ENCODE measurements at places on chromosomes 12 and 14.
A peak's percentile ranks its signal among the peaks of the same experiment; 100 is the strongest.

GRCh38 chr12:54977857-54978256 lies 6.7 kb downstream of the TESPA1 start:
- no peak for DNase-seq

- DNase-seq, result no peak
Observed at GRCh38 chr12:12546314-12546772, 16.3 kb downstream of the DUSP16 start.

DNA sequence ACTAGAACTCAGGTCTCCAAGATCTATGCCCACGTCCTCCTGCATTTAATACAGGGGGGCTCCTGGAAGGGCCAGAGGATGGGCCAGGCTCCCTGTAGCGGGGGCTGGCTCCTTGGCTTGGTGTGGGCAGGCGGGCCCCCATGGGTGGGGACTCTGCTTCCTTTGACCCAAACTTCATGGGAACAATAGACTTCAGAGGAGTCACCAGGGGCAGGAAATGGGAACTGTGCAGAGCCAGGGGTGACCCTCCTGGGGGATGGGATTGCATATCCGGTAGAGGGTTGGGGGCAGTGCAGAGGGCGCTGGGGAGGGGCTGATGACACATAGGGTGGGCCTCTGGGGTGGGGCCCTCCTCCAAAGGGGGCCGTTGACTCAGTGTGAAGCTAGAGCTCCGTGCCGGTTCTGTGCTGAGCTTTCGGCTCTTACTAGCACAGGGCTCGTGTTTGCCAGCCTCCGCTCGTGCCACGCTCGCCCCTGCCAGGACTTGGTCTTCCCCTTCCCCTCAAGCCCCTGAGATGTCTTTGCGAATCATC lies 4.6 kb downstream of the TEAD4 start:
- DNase-seq, result peak; percentile 87

DNA sequence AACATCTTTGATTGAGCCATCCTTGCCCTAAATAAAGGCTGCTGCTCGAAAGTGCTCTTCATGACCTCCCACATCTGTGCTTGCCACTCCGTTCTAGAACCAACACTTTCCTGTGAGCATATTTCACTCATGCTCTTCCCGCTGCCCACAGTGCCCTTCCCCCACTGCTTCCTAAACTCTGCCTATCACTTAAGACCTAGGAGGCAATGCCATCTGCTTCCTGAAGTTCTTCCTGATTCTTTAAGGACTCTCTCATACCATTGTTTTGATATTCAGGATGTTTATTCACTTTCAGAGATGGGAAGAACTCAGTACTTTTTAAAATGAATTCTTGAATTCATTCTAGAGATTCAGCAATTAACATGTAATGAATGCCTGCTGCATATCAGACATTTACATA lies 49.9 kb downstream of the ZFYVE21 start:
- no peak for DNase-seq

DNA sequence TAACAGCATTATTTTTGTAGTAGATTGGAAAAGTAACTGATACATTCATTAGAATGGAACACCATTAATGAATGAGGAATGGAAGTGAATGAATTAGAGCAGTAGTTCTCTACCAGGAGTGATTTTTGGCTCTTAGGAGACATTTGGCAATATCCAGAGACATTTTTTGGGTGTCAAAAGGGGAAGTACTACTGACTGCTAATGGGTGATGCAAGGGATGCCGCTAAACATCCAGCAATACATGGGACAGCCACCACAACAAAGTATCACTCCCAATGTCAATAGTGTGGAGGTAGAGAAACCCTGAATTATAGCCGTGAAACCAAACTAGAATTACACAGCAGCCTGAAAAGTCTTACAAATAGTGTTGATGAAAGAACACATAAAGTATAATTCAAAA lies 1.5 kb downstream of the CHURC1 start:
- no peak for DNase-seq

DNA sequence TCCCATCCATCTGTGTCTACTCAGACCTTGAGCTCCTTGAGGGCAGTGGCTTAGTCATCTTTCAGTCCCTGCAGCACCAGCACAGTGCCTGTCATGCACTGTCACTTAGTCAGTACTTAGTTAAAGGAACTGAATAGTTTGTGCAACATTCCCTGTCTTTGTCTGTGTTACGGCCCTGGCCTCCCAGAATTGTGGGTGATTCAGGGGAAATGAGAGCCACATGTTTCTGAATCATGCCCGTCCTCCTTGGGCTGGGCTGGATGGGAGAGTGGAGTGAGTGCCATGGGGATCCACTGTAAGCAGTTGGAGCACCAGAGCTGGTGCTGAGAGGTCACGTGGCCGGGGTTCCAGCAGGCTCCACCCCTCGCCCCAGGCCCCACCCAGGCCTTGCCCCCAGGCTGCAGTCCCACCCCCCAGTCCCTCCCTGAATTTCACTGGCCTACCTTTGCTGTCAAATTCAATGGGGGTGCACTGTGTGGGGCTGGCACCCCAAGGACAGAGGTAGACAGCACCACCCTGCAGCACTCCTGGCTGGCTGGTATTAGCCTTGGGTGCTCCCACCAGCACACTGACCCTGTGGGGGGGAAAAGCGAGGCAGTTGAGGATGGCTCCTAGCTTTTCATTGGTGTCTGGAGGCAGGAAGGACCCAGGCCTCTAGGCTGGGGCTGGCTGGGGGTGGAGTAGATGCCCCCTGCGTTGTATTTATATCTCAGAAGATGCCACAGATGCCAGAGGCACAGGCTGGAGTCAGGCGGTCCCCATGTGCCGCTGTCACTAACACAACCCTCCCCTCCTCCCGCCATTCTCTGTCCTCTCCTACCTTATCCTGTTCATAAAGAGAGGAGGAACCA lies 7.5 kb downstream of the ITGA5 start:
- DNase-seq, result peak; percentile 90

DNA sequence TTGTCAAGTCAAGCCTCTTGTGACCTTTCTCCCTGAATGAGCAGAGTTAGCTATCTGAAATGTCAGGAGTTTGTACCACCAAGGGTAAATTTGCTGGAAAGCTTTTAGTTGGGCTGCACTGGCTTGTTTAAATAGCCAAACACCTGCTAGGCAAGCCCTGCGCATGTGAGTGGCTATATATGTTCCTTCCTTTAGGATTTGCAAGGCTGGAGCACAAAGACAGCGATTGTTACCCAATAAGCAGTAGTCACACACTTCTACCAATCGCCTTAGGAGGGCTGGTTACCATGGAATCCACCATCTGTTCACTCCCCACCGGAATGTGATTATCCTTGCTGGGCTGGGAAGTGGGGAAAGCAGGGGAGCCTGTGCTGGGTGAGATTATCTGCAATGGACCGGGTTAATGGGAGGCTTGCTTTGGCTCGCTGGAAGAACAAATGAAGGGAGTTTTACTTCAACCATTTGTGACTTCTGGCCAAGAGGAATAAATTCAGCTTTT lies 102.5 kb downstream of the FGD4 start:
- DNase-seq, result peak; percentile 98

- DNase-seq, result no peak
Observed at GRCh38 chr12:46158501-46158900, 110.3 kb downstream of the SLC38A1 start.

DNA sequence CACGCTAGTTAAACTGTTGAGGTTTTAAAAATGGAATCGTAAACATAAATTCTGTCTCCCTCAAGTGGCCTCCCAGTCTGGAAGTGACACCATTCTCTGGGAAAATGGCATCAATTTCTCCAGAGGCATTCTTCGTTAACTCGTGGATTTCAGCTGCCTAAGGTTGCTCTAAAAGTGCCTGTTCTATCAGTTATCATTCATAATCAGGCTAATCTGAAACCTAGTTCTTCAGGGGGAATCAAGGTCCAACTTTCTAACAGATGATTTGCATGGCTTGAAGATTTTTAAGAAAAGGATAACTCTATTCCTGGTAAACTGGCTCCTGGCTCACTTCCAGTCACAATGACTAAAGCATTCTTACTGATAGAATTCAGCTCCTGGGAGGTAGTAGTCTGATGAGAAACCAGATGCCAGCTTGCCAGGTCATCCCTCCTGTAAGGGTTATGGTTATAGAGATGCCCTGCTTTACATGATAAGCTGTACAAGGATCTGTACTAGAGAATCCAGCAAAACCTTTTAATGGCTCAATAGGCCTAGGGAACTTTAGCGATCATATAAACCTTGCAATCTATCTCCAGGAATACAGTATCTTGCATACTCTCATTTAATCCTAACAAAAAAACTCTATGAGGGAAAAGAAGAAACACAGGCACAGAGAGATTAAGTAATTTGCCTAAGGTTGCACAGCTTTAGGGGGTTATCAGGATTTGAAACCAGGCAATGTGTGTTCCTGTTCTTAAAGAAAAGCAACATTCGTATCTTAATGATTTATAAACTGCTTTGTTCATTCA lies 1.5 kb downstream of the L3HYPDH start:
- DNase-seq, result peak; percentile 56

- no peak for DNase-seq
Observed at GRCh38 chr14:68271913-68272391, 452.4 kb downstream of the RAD51B start.

DNA sequence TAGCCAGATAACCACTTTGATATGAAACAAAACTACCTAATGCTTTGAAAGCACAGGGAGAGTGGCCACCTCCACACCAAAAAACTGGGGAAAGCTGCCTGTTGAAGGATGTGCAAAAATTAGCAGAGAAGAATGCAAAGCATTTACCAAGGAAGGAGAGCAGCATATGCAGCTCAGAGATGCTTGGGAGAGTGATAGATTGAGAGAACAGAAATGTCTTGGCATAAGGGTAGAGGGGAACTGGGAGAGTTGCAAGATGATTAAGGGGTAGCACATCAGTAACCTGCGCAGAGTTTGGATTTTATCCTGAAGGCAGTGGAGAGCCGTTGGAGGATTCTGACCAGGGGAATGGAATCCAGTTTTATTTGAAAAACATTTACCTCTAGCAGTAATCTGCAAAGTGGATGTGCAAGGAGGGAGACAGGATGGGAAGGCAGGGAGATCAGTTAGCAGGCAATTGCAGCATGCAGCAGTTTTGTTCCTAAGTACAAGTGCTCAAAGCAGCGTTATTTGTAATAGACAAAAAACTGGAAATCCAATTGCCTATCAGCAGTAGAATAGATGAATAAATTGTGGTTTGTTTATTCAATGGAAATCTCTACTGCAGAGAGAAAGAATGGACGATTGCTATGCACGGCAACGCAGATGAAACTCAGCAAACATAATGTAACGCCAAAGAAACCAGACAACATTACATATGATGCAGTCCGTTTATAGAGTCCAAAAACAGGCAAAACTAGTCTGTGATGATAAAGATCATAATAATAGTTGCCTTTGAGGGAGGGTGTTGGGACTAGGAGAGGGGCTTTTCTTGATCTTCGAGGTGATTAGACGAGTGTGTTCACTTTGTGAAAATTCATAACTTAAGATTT lies 81.5 kb downstream of the BHLHE41 start:
- no peak for DNase-seq

- DNase-seq, result no peak
Observed at GRCh38 chr12:62522984-62523383, 56.4 kb downstream of the MON2 start.

DNA sequence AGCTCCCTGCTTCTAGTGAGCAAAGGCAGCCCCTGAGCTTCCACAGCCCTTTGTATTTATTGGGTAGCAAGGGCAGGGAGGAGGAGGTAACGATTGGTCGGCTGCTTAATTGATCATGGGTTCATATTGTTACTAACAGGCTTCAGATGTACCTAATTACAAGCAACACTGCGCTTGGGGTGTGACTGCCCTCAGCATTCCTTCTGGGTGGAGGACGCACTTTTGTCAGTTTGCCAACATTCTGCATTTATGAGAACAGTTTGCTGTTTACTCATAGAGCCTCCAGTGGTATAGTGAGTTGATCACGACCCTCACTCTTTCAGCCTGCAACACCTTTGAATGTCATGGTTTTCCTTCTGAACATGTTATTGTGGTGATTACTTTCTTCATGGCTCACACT lies 9.6 kb downstream of the TSHR start:
- DNase-seq, result no peak

DNA sequence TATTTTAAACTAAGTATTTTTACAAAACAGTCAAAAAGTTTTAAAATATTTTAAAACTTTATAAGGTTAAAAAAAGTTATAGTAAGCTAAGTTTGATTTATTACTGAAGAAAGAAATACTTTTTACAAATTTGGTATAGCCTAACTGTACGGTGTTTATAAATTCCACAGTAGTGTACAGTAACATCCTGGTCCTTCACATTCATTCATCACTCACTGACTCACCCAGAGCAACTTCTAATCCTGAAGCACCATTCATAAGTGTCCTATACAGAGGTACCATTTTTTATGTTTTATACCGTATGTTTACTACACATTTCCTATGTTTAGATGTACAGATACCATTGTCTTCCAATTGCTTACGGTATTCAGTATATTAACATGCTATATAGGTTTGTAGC lies 170.0 kb downstream of the KLHL28 start:
- DNase-seq, result no peak

- DNase-seq, result no peak
Observed at GRCh38 chr14:71773898-71774481, 158.2 kb upstream of the RGS6 start.

GRCh38 chr14:105701456-105702274 lies 175.3 kb downstream of the TMEM121 start:
- no peak for DNase-seq

All from islet precursor cell (in vitro differentiated cells).